Activated naive CD4-positive, alpha-beta T cell treated with anti-CD3 and anti-CD28 coated beads, Interleukin-2, amount 50 U/mL, for 16 hours (primary cell): ENCODE measurements at places on chromosomes 3 and 15.

GRCh38 chr3:18724456-18724855, 299.3 kb upstream of the SATB1 start:
- no peak for DNase-seq

DNA sequence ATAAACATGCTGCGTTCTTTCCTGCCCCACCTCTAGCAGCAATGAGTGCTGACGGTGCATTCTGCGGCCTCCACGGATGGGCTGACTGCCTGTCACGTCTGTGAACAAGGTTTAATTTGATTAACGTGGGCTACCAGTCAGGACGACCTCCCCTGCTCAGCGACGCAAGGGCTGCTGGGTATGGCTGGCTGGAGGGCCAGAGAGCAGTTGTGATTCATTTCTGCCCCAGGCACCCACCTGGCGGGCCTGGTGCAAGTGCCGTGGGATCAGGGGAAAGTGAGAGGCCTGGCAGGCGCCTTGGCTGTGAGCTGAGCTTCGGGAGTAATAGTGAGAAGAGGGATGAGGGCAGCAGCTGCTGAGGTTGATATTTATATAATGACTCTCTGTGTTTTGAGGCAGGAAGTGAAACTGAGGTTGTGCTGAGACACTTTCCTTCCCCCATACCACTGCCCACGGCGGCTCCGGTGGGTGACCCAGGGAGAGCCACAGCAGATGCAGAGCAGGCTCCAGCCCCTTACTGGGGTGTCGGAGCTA, 190.4 kb upstream of the BCL6 start:
- no peak for DNase-seq

GRCh38 chr3:96172917-96173316, 641.5 kb upstream of the EPHA6 start:
- DNase-seq: no peak

GRCh38 chr3:26247712-26248111, 374.9 kb upstream of the LRRC3B start:
- no peak for DNase-seq

GRCh38 chr15:39344662-39345141, 236.2 kb upstream of the THBS1 start:
- DNase-seq: no peak

DNA sequence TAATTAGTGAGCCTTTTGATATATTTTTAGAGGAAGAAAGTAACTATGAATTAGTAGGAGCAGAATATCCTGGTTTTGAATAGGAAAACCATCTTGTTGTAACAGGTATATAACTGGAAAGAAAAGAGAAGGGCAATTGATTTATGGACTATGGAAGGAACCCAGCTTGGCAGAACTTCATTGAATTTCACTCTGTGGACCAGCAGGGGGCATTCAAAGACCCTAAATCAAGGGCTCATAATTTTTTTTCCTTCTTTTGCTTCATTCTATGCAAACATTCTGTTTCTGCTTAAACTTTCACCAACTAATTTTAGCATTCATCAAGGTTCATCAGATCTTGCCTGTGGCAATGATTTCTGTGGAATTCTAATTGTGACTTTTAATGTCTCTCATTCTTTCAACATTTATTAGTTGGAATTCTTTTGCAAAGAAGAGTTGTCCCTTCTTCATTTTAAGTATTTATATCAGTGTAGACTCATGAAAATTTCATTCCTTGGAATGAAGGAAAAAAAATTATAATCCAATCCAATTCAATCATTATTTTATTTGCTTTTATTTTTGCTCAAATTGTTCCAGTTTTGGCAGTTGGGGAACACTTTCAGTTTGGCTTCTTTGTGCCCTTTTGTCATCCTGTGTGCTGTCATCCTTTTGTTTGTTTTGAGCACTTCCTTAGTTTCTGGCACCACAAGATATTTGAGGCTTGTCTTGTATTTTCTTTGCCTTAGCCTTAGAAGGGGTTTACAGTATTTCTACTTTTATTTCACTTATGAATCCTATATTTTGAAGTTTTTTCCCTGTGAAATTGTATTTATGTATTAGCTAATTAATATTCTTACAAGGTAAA, 30.4 kb downstream of the NXPE3 start:
- DNase-seq: peak; percentile 31
